HEK293T (cell line): ENCODE measurements at places on chromosomes 12 and 14.
A peak's percentile ranks its signal among the peaks of the same experiment; 100 is the strongest.

- DNase-seq: no peak
Observed at GRCh38 chr14:35286003-35286600, 6.1 kb upstream of the PSMA6 start.

DNA sequence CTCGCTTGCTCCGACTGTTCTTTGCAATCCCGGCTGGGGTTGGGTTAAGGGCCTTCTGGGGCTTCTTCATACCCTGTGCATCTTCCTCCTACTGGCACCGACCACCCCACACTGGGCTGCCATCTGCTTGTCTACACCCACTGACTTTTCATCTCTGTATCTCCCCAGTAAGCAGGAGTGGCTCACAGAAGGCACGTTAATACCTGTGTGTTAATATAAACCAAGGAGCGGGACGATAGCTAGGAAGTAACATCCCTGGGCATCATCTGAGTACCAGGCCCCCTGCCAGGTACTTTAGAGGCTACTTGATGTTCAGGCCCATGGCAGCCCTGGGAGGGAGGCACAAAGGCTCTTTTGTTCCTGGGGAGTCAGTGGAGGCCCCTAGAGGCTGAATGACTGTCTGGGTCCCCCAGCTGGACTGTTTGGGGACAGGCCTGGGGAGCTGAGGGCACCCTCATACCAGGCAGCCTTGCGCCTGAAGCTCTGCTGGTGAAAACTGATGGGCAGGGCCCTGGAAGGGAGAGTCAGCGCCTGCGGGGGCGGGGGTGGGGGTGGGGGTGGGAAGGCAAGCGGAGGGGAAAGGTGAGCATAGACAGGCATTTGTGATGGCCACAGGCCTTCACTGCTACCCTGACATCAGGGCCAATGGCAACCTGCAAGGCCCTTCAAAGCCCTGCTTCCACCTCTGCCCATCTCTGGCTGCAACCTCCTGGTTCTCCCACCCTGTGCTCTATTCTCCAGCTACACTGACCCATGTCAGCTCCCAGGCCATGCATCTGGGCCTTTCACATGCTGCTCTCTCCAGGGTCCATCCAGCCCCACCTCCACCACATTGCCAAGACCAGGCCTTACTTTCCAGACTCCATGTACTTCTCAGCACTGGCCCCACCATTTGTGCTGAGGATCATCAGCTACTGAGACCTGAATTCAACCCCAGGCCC lies 34.2 kb upstream of the DEGS2 start:
- DNase-seq: no peak

DNA sequence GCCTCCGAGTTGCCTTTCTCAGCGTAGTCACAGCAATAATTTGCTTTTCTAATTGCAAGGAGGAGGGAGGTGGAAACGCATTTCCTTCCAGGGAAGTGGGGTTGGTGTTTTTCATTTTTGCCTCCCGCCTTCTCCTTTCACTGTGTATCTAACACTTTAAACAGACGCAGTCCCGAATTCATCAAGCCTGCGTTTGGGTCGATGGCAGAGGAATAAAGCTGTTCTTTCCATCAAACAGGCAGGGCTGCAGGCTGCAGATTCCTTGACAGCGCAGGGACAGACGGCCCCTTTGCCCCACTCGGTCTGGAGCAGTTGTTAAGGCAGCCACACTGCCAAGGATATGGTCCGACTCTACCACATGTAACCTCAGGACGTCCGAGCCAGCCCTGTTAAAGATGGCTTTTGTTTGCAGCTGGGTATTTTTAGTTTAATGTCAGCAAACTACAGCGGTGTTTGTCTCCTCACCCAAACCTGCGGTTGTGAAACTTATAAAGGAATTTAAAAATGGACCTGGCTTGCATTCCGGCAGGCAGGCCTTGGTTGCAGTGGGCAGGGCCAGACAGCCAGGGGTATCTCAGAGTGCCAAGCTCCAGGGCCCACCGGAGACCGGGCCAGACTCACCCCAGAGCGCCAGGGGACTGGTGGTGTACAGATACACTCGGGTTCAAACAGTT lies 2.1 kb downstream of the CHST11 start:
- peak; percentile 16 for DNase-seq

DNA sequence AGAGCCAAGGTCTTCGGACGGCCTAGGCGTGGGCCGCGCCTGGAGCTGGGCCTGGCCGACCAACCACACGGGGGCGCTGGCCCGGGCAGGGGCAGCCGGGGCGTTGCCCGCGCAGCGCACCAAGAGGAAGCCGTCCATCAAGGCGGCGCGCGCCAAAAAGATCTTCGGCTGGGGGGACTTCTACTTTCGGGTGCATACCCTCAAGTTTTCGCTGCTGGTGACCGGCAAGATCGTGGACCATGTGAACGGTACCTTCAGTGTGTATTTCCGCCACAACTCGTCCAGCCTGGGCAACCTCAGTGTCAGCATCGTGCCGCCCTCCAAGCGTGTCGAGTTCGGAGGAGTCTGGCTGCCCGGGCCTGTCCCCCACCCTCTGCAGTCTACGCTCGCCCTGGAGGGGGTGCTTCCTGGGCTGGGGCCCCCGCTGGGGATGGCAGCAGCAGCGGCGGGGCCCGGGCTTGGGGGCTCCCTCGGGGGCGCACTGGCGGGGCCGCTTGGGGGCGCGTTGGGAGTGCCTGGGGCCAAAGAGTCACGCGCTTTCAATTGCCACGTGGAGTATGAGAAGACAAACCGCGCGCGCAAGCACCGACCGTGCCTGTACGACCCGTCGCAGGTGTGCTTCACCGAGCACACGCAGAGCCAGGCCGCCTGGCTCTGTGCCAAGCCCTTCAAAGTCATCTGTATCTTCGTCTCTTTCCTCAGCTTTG lies 4.4 kb upstream of the SHMT2 start:
- DNase-seq: no peak

DNA sequence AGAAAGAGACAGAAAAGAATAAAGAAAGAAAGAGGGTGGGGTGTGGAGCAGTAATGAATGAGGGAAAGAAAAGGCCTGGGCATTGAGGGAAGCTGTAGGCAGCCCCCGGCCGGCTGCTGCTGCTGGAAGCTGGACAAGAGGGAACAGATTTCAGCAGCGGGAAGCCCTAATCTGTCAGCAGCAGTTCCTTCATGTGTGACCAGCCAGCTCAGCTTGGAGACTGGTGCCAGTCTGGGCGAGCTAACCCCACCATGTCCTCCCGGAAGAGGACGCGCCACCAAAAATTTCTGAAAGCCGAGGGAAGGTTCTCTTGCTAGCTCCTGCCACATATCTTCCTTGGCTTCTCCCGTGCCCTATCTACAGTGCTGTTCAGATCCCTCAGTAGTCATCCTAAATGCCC lies 236.8 kb downstream of the GRIN2B start:
- DNase-seq: no peak

- DNase-seq: no peak
Observed at GRCh38 chr14:33590891-33591630, 359.8 kb downstream of the EGLN3 start.

GRCh38 chr14:65604936-65605335 lies 192.4 kb downstream of the FUT8 start:
- DNase-seq: no peak

GRCh38 chr14:78652727-78653126 lies 482.6 kb downstream of the NRXN3 start:
- DNase-seq: no peak

GRCh38 chr14:96508900-96509299 lies 6.7 kb downstream of the PAPOLA start:
- no peak for DNase-seq

DNA sequence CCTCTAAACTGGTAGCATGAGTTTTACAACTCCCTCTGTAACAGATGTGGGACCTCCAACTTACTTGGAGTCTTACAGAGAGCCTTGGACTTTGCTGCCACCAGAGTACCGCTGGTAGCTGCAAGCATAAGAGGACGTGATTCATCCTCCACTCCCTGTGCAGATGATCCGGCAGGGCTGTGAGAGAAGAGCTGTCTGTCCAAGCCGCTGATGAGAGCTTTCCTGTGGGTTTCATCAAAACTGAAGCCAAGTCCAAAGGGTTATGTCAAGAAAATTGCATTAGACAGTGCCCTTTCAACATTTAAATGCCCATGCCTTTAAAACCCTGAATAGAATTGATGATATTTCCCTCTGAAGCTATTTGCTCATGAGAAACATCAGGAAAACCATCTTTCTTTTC lies 85.8 kb downstream of the LLPH start:
- no peak for DNase-seq

- no peak for DNase-seq
Observed at GRCh38 chr14:52467515-52468266, 84.6 kb downstream of the TXNDC16 start.

DNA sequence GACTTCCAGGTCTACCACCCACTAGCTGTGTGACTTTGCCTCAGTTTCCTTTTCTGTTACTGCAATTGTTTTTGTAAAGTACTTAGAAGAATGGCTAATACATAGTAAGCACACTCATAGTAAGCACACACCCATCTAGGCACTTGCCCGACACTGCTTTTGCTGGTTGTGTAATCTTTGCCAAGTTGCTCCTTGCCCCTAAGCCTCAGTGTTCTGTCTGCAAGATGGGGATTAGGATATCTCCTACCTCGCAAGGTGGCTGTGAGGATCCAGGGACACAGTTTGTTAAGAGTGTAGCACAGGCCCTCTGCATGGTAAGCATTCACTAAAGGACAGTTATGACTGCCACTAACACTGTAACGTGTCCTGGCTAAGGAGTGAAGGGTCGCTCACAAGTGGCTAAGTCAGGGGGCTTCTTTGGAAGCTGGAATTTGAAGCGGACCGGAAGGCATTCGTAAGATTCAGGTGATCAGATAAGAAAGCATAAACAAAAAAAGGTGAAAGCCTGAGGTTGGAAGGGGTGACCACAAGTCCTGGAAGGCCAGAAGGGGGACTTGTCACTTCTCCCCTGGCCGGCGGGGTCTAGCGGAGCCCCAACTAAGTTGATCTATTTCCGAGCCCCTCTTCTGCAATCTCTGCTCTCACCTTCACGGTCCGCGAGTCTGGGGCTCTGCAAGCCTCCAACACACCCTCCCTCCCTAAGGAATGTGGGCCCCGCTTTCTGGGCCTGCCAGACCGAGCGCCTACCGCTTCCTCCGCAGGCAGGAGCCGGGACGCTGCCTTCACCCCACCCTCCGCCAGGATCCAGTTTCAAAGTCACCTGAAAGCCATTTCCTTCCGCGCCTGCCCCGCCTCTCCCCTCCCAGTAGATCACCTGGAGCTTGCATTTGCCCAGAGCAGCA lies 1.5 kb upstream of the PLEKHG3 start:
- DNase-seq: no peak

GRCh38 chr12:28872654-28873268 lies 276.3 kb upstream of the FAR2 start:
- peak; percentile 64 for DNase-seq

DNA sequence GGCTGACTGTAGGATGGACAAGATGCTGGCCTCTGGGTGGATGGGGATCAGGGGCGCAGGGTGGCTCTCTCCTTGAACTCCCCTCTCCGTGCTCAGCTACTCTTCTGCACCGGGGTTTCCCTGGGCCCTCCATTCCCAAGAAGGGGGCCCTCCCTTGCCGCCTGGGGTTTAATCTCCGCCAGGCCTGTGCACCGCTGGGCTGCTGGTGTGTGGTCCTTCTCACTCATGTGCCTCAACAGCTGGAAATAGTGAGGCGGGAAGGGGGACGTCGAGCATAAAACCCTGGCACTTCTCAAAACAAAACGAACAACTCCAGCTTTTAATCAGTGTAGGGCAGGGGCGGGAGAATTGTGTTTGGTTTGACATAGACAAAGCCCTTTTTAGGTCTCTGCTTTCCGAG lies 19.0 kb upstream of the SMOC1 start:
- DNase-seq: no peak

GRCh38 chr12:93913845-93914244 lies 234.5 kb upstream of the PLXNC1 start:
- DNase-seq: no peak

DNA sequence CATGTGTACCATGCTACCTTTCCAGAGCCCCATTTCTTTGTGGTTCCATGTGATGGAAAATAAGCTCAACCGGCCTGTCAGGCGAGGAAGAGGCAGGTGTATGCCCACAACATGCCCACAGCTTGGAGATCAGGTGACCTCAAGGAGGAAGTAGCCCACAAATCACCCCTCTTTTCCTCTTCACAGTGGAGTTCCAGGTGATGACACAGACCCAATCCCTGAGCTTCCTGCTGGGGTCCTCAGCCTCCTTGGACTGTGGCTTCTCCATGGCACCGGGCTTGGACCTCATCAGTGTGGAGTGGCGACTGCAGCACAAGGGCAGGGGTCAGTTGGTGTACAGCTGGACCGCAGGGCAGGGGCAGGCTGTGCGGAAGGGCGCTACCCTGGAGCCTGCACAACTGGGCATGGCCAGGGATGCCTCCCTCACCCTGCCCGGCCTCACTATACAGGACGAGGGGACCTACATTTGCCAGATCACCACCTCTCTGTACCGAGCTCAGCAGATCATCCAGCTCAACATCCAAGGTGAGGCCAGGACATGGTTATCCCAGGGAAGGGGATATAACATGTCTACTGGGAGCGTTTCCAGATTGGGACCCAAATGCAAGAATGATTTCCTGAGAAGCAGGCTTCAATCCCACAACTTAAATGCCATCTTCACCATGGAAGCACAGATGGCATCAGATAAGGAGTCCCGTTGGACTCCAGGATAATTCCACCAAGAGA lies 5.5 kb downstream of the TAPBPL start:
- no peak for DNase-seq

DNA sequence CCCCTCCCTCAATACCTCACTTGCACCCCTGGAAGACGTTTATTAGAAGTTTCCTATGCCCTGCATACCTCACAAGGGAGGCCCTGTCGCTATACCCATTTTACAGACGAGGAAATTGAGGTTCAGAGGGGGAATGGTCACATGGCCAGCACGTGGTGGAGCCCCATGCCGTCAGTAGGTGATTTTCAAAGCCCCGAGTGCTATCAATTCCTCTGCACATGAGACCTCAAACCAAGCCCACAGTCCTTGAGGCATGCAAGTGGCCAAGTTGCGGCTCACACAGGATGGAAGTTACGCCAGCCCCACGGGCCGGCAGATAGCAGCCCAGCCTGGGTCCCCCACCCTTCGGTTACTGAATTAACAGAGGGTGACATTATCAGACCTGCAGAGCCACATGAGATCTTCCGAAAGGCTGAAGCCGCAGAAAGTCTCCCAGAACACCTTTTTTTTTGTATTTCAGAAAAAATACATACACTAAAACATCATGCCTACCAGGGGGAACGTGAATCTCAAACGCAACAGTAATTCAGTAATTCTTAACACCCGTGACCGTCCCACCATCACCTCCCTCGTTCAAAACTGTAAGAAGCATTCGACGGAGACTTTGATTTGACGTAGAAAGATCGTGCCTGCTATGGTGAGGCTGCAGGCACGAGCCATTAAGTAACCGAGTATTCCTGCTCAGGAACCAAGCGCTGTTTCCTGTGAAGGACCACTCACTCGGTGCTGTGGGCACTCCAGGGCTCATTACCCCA lies 129.0 kb downstream of the RFLNA start:
- no peak for DNase-seq

- DNase-seq: peak; percentile 63
Observed at GRCh38 chr12:49188201-49188915, 522 bp downstream of the TUBA1A start.

- DNase-seq: no peak
Observed at GRCh38 chr12:15200641-15201040, 20.6 kb downstream of the RERG start.

GRCh38 chr12:109462868-109463692 lies 14.0 kb downstream of the KCTD10 start:
- no peak for DNase-seq
